C1 segment of cervical spinal cord (tissue), 14 donors: ENCODE measurements at places on chromosomes 7 and 10.

DNA sequence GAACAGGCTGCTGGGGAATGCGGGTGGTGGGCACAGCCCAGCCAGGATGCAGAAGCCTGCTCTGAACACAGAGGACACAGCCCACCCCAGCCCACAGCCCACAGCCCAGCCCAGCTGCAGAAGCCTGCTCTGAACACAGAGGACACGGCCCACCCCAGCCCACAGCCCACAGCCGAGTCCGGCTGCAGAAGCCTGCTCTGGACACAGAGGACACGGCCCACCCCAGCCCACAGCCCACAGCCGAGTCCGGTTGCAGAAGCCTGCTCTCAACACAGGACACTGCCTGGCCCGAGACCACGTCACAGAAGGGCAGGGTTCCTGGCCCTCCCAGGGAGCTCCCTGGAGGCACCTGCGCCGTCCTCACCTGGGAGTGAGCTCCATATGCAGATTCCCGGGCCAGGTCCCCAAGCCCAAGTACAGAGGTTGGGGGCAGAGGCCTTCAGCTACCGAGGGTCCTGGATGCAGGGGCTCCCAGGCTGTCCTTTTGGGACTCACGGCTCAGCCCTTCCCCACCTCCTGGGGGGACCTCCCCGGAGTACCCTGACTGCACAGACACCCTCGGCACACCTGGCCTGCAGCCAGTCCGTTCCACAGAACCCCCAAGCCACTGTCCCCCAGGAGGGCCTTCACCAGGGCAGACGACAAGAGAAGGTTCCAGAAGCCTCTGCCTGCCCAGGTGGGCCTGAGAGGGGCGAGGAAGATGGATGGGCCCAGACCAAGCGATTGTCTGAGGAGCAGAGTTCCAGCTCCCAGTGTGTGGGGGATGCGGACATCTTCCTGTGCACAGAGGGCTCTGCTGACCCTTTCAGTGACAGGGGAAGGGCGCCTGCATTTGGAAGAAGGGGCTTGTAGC, 23.7 kb upstream of the FOXL3 start:
- DNase-seq = no peak

DNA sequence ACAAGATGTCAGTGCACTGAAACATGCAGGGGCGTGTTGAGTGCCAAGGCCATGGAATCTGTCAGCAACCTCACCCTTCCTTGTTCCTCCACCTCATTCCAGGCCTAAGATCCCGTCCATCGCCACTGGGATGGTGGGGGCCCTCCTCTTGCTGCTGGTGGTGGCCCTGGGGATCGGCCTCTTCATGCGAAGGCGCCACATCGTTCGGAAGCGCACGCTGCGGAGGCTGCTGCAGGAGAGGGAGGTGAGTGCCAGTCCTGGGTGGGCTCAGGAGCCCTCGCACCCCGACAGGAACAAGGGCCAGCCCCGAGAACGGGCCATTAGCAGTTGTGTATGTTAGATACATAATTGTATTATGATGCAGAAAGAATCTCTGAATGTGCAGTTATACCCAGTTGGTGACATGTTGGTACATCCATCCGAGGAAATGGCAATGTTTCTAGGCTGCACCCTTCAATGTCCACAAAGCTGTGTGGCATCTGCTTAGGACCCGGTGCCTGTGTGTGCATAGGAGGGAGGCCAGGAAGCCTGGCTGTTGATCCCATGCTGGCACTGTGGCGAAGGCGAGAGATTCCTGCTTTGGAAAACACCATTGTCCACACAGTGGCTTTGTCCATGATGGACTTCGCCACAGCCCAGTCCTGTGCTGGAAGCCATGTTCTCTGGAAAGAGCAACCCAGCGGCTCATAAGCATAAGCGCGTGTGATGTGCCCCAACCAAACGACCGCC, 154.2 kb downstream of the EGFR start:
- DNase-seq = no peak

GRCh38 chr10:24904824-24905223, 47.6 kb downstream of the PRTFDC1 start:
- no peak for DNase-seq

DNA sequence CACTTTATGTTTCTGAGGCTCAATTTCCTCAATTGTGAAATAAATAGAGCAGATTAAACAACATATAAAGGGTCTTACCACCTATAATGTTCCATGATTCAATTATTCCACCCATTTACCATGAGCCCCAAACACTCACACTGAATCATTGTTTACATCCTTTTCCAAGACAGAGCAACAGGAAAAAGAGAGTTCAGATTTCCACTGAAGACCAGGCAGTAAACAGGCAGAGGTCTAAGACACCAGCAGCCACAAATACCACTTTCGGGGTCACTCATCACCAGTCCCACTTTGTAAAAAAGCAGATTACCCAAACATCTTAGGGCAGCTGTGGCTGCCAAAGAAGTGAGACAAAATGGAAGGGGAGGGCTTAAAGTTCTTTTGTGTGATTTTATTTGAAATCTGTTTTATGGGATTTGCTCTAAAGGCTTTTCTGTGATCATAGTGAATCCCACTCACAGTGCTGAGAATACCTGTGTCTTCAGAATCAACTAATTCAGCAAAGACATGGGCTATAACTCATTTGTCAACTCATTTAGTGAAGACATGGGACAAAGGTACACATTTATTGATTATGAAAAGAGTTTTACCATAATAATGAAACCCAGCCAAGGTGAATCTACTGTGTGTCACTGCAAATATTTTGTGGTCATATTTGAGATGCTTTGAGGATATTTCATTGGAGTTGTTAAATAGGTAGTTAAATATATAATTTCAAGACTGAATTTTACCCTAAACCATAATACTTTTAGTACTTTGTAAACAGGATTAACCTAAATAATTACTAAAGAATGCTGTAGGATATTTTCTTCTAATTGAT, 24.8 kb upstream of the DLD start:
- no peak for DNase-seq

- DNase-seq = no peak
Measured at GRCh38 chr7:90552521-90552920, 43.6 kb upstream of the CDK14 start.

DNA sequence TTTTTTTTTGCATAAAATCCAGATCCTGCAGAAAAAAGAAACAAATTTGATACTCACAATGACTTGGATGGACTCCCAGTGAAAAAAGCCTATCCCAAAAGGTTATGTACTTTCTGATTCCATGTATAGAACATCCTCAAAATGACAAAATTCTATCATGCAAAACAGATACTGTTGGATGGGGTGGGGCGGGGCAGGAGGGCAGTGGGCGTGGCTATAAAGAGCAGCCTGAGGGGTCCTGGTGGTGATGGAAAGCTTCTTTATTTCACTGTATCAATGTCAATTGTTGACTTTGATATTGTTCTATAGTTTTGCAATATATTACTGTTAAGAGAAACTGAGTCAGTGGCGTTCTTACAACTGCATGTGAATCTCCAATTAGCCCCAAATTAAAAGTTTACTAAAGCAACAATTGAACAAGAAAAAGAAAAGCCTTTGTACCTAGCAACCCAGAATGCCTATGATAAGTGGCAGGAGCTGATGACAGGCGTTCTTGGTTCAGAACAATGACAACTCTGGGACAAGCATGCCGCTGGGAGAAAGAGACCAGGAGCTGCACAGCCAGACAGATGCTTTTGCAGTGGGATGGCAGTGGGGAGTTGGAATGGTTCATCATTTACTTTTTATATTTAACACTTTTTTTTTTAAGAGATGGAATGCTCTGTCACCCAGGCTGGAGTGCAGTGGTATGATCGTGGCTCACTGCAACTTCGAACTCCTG, 101.9 kb downstream of the LHPP start:
- no peak for DNase-seq

DNA sequence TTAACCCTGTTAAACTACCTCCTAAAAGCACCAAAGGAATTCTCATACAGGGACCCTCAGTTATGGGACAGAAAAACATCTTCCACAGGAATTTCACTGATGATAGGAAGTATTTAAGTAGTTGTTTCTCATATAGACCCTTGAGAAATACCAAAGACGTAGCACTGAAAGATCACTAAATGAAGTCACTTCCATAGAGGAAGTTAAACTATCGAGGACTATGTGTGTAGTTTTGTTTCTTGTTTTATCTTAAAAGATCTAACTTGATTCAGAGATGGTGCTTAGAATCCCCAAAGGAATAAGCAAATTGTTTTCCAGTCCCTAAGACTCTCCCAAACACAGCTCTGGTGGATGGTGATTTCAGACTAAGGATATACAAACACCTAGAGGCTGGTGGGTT, 94.8 kb upstream of the AFAP1L2 start:
- DNase-seq = no peak

DNA sequence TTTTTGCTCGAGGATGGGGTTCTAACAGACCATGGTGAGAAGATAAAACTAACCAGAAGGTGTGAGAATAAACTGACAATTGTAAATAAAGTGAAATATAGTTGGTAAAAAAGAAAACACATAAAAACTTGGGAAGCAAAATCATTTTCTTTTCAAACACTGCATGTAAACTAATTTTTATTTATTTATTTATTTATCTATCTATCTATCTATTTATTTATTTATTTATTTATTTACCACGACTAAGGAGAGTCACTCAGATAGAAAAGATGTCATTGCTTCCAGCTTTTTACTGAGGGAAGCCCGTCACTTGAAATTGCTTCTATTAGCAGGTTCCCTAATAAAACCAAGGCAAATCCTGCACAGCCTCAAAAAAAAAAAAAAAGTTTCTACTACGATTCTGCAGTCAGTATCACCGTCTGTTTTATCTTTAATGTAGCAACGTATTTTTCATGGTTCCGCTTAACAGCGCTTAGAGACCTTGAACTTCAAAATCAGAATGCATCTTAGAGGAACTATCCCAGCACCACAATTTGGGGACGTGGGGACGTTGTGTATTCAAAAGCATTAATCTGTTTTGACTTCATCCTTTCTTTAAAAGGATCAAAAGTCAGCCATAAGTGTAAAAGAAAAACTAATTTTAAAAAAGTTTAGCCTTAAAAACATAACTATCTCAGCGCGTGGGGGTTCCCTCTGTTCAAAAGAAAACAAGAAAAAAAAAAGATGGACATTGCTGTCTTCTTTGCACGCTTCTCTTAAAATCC, 33.3 kb upstream of the EBLN1 start:
- DNase-seq = no peak

- DNase-seq = no peak
Measured at GRCh38 chr10:62306663-62307062, 38.0 kb upstream of the RTKN2 start.

GRCh38 chr7:100706672-100707311, 871 bp downstream of the POP7 start:
- no peak for DNase-seq

- no peak for DNase-seq
Measured at GRCh38 chr10:7788639-7789286, 786 bp downstream of the ATP5F1C start.

GRCh38 chr10:116683166-116683565, 59.2 kb downstream of the HSPA12A start:
- no peak for DNase-seq

- no peak for DNase-seq
Measured at GRCh38 chr7:67692425-67692824, 695.8 kb downstream of the TYW1 start.

GRCh38 chr7:23394488-23395171, 75.7 kb downstream of the IGF2BP3 start:
- no peak for DNase-seq

- no peak for DNase-seq
Measured at GRCh38 chr7:92696584-92696983, 106.4 kb upstream of the FAM133B start.

GRCh38 chr10:84539216-84539615, 210.8 kb downstream of the CCSER2 start:
- DNase-seq = no peak

GRCh38 chr10:133056651-133057178, 31.0 kb upstream of the ADGRA1 start:
- DNase-seq = no peak

GRCh38 chr10:30728127-30728526, 98.6 kb upstream of the LYZL2 start:
- no peak for DNase-seq

GRCh38 chr7:128988372-128988771, 50.6 kb downstream of the IRF5 start:
- no peak for DNase-seq
